Activated CD4-positive, alpha-beta T cell treated with anti-CD3 and anti-CD28 coated beads for 36 hours (primary cell): ENCODE measurements at places on chromosomes 16 and 17.

DNA sequence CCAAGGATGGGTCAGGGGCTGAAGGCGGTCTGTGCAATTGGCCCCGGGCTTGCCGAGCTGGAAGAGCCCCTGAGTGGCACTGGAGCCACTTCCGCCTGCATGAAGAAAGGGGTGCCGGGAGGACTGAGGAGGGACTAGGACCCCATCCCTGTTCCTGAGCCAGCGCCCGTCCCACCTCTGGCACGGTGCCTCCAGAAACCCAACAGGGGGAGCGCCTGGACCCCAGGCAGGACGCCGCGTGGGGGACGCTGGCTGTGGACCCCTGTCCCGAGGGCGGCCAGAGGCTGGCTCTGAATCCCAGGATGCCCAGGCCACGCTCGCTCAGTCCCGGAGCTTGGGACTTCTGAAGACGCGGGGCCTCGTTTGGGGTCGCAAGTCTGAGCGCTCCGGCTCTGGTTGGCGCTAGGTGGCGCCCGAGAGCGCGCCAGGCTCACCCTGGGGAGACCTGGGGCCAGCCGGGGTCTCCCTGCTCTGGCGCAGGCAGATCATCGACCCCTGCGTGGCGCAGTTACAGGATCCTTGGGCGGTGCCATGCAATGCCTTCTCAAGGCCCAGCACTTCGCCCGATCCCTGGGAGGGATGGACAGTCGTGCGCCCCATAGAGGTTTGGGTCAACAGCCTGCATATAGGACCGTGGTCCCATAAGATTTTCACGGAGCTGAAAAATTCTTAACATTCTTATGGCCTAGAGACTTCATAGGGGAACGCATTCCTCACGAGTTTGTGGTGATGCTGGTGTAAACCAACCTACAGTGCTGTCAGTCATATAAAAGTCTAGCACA, 58.5 kb upstream of the CREBBP start:
- peak; percentile 79 for DNase-seq

- no peak for DNase-seq
Measured at GRCh38 chr17:49616601-49617131, 41.0 kb downstream of the NXPH3 start.

DNA sequence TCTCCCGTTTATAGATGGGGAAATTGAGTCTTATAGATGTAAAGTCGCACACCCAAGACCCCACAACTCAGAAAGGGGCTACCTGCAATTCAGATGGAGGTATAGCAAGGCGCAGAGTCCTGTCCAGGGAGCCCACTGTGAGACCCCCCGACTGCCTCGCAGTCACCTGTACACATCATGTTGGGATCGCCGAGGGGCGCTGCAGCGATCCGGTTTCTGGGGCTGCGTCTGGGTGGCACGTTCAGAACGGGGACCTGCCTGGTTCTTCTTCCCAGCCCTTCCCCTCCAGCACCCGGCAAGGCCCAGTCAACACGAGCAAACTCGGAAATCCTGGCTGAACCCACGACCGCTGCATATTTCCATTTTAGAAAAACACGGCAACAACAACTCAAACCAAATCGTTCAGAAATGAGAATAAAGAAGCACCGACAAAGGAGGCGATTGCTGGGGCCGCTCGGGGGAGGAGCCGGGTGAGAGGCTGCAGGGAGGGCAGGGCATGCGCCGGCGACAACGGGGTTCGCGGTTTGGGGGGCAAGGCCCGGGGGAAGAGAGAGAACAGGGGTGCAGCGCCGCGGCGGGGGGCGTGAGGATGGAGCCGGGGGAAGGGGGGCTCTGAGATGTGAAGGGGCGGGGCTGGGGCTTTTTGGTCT, 643 bp downstream of the HSDL1 start:
- DNase-seq = peak; percentile 69

GRCh38 chr17:48295362-48296288, 134.4 kb downstream of the SKAP1 start:
- no peak for DNase-seq

- no peak for DNase-seq
Measured at GRCh38 chr16:88550246-88550661, 19.9 kb upstream of the ZC3H18 start.

- DNase-seq = no peak
Measured at GRCh38 chr17:49931416-49932137, 37.4 kb upstream of the DLX4 start.

DNA sequence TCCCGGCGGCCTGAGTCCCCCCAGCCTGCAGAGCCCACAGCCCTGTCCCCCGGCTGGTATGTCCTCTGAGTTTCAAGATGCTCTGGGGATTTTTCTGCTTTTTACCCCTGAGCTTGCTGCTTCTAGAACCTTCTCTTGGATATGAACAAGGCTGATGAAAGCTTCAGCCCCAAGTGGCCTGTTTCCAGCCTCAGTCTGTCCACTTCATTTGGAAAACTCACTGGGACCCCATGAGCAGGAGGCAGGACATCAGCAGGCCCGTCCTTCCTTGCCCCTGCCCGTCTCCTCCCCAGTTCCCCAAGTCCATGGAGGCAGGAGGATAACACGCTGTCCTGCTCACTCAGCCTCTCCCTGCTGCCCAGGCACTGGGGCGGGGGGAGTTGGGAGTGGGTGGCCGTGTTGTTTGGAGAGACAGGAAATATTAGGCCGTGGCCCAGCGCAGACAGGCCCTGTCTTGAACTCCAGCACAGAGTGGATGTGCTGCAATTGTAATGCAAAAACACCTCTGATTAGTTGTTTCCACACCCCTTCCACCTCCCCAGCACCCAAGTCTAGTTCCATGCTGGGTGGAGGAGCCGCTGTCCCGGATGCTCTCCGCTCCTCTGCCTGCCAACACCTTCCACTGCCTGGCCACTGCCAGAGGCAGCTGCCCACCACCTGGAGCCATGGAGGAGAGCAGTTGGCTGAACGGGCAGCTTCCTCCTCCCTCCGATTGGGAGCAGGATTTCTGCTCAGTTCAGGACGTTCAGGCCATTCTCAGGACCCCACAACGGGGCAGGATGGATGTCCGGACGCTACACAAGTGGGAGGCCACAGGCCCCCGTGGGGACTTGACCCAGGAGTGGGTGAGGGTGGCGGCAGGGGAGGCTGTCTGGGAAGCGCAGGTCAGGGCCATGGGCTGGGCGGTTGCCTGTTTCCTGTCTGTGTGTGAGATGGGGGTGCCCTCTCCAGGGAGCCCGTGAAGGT, 216.9 kb upstream of the GSE1 start:
- DNase-seq = peak; percentile 3

GRCh38 chr17:67648032-67648905, 69.5 kb upstream of the NOL11 start:
- no peak for DNase-seq

DNA sequence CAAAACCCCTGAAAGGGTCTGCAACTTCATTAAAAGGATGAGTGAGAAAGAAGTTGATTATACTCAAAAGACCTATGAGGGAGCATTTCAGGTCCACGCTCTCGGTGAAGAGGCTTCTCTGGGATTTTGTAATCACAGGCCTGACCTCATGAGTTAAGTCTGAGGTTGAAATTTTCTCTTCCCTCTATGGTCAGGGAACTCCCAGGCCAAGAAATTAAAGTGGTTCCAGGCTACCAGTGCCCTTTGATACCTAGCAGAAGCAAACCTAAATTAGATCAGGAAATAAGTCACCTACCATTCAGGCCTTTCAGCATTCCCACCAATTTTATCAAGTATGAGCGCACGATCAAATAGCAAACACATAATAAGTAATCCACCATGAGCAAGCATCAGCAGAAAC, 27.9 kb downstream of the MBTD1 start:
- DNase-seq = no peak

GRCh38 chr17:50112694-50113093, 17.3 kb downstream of the SAMD14 start:
- DNase-seq = no peak

GRCh38 chr17:7636163-7636562, 6.2 kb downstream of the SHBG start:
- DNase-seq = no peak

- DNase-seq = no peak
Measured at GRCh38 chr17:61475726-61476125, 23.5 kb downstream of the TBX4 start.

- no peak for DNase-seq
Measured at GRCh38 chr16:84119368-84119767, 2.6 kb upstream of the MBTPS1 start.

- DNase-seq = no peak
Measured at GRCh38 chr17:15247891-15248529, 17.1 kb downstream of the PMP22 start.

DNA sequence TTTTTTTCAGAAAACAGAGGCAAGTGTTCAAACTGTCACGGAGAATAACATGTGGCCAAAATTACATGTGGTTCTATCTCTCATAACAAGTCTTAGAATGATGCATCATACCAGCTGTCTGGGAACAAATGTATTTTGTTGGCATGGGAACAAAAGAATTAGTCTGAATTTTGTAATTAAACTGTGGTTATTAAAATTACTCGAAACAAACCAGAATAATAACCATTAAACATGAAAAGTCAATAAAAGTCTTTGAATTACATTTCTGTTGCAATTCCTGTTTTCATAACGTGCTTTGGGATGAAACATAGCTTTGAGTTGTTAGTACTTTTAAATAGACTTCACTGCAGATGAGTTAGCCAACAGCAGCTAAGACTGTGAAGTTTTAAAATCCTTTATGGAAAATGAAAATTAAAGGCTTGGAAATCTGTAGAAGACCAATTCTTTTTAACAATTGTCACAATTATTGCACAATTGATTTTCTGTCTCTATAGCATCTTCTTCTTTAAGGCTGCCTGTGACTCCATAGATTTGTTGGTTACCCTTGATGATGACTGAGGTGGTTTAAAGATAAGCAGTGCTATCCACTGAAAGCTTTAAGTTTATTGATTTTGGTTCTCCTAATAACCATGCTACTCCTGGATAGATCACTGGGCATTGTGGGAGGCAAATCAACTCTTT, 117.9 kb upstream of the AXIN2 start:
- DNase-seq = no peak

- no peak for DNase-seq
Measured at GRCh38 chr16:84313921-84314320, 19.2 kb downstream of the WFDC1 start.

- no peak for DNase-seq
Measured at GRCh38 chr17:46935658-46936266, 12.8 kb downstream of the GOSR2 start.

DNA sequence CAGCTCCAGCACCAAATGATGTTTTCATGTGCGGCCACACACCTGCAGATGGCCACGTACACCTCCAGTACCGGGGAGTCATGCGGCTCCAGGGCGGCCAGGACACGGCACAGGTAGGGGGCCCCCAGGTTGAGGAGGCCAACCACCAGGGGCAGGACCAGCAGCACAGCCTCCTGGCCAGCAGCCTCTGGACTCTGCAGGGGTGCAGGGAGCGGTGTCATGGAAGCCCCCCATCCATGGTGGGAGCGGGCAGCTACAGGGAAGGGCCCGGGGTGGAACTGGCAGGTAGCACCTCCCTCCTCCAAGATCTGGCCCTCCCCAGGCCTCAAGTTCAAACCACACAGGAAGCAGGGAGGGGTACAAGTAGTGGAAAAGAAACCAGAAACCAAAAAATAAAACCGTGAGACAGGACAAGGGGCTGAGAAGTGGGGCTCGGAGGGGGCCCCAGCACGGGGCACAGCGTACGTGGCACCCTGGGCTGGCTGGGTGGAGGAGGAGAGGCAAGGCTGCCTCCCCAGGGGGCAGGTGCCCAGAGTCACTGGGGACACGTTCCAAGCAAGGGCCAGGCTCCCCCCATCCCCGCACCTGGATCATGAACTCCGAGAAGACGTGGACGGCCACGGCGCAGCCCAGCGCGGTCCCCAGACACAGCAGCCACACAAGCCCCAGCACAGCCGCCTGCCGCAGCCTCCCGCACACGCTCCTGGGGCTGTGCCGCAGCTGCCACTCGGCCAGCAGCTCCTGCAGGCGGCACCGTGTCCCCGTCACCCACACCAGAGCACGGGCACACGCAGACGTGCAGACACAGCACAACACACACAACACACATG, 7.4 kb downstream of the TMC6 start:
- DNase-seq = peak; percentile 74

- DNase-seq = no peak
Measured at GRCh38 chr16:35339337-35339736, 1879.9 kb downstream of the TP53TG3F start.

DNA sequence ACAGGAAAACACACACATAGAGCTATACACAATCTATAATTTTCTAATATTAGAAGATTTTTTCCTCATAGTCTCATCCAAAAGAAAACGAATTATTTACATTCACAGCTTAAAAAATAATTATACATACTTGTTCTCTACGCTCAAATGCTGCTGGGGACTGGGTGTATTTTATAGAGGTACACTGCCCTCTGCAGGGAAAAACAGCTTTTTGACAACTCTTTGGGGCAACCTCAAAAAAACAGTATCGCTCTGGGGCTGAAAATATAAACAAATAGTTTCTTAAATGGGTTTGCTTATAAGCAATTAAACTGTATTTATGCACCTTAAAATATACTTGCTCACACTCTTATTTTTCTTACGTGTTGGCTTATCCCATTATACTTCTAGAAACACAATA, 261.8 kb upstream of the PSMD7 start:
- DNase-seq = peak; percentile 6

DNA sequence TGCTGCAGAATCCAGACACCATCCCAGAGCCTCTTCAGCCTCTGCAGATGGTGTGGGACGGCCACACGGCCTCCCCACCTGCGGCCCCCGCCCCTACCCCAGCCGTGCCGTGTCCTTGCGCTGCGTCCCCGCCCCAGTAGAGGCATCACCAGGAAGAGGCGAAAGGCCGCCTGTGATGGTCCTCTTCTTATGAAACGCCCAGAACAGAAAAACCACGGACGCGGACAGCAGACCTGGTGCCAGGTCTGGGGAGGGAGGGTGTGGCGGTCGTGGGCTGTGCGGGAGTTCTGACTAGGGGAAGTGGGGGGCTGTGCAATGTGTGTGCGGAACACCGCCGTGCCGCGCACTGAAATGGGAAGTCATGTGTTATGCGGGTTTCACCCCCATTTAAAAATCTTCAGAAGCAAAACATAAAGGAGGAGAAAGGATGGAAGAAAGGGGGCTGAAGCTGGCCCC, 25.5 kb downstream of the ACSF3 start:
- DNase-seq = no peak

- no peak for DNase-seq
Measured at GRCh38 chr16:11205065-11205699, 50.8 kb downstream of the SOCS1 start.

GRCh38 chr16:73505577-73505976, 457.6 kb upstream of the ZFHX3 start:
- no peak for DNase-seq

DNA sequence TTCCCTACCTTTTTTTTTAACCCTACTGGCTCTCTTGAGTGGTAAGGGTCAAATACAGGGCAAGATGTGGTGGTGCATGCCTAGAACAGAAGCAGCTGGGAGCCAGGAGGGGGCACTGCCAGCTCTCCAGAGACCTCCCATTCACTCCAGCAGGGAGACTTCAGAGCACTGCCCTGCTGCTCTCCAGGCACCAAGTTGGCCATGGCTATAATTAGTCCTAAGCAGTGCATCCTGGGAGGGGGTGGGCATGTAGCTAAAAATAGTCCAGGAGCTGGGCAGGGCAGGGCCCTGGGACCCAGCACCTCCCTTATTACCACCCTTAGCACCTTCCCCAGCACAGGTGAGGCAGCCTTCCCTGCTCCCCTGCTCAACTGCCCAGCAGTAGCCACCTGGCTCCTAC, 3.5 kb downstream of the CORO6 start:
- DNase-seq = peak; percentile 51
